ENCODE measurements at places on chromosomes 3 and 15. TPM values are rescaled to one million over a fixed set of nuclear protein-coding genes. Genes with fewer than 3 reads are reported as not detected.

- no peak for DNase-seq
Measured at GRCh38 chr3:34408088-34408487, 609.7 kb downstream of the PDCD6IP start.

GRCh38 chr3:139764936-139765335 lies 87.2 kb upstream of the NMNAT3 start:
- DNase-seq, result peak; percentile 86

DNA sequence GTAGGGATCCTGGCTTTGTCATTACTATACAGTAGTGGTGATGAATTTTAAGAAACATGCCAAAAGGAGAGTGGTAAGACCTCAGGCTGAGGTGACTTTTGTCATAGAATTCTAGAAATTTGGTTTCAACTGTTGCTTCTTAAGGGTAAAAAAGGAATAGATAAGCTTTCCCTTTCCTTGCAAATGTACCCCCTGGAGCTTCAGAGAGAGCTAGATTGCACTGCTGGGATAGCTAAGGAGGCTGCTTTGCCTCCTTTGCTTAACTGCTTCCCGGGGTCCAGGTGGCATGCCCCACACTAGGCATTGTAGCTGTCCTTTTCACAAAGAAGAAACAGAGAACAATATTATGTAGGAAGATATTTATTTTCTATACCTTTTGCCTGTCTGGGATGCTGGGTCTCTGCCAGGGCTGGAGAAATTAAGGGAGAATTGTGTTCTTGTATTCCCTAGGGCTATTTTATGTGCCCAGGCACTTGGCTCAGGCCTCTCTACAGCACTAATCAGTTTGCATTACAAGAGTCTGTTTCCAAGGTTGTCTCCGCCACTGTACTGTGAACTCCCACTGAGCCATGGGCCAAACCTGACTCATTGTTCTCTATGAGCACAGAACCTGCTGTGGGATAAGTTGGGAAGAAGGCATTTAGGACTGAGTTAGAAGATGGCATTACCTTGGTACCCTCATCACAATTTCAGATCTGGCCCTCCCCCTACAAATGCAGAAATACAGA lies 460.0 kb downstream of the PDCD6IP start:
- no peak for DNase-seq

- DNase-seq, result no peak
Measured at GRCh38 chr3:170233530-170233929, 11.3 kb downstream of the PRKCI start.

DNA sequence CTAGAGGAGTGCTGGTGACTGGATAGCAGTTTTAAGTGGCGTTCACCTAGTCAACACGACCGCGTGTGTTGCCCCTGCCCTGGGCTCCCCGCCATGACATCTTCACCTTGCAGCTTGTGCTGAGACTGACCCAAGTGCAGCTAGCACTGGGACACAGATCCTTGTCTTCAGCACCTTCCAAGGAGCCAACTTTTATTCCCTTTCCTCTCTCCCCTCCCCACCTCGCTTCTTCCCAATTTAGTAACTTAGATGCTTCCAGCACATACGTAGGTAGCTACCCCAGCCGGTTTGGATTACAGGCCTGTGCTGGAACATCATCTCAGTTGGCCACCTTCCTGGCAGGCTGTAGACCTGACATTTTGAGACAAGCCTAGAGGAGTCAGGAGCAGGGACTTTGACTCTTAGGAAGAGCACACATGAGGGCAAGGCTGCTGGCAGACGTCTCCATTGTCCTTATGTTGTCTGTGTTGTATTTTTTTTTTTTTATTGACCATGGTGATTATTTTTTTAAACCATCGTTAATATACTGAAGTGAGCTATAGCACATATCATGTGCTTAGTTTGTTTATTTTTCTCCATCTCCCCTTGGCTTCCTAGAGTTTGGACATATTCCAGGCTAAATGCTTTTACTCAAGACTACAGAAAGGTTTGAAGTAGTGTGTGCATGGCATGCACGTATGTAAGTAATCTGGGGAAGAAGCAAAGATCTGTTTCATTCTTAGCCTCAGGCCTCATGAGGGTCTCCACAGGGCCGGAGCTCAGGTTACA lies 61.1 kb downstream of the AAGAB start:
- DNase-seq, result peak; percentile 89

DNA sequence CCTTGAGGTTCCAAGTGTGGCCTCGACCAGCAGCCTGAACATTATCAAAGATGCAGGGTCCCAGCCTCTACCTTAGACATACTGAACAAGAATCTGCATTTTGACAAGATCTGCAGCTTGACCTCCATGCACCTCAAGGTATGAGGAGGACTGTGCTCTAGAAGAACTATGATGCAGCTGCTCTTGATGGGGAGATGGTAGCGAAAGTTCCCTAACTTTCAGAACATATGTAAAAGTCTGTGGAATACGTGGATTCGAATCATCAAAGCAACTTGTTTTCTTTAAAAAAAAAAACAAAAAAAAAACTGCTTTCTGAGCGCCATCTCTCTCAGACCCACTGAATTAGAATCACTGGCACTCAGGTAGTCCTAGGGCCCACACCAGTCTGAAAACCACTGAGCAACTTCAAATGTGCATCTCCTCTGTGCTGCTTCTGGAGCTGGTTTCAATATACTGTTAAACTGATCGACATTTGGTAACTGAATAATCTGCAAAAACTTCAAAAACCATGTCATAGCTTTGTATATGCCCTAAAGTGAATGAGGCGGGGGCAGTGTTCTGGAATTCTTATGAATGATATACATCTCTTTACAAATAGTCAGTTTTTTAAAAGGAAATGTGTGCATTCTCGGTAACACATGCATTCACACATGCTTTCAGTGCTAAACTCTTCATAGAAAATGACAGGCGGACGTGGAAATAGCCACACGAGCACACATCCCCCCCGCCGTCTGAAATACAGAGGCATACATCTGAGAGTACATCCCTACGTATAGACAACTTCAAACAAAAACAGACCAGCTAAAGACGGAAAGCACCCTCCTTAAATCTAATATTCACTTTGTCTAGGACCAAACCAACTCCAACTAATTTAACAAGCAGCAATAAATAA lies 128.8 kb downstream of the FOXP1 start:
- DNase-seq, result peak; percentile 39

DNA sequence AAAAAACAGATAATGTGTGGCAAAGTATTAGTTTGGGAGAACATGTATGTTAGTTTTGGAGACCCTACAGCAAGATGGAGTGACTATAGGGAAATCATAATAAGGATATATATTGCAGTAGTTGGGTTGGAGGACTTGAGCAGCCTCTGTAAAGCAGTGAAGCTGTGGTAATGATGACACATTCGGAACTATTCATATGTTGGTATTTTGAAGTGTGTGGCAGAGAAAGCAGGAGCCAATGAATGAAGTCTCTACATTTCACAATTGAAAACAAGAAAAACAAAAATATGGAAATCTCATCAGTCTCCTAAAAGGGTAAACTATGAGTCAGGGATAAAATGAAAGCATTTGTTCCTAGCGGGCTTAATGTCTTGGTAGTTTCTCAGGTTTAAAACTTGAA lies 645.9 kb downstream of the OTOL1 start:
- no peak for DNase-seq

- no peak for DNase-seq
Measured at GRCh38 chr3:154952553-154952952, 127.6 kb upstream of the MME start.

GRCh38 chr3:144763878-144764454 lies 792.3 kb downstream of the DIPK2A start:
- DNase-seq, result no peak

GRCh38 chr3:98877132-98877531 lies 24.4 kb downstream of the DCBLD2 start:
- DNase-seq, result no peak

ACP3 gene
- 0.58 TPM for total RNA-seq

NEK10 gene
- total RNA-seq, result 0.83 TPM

MESD gene
- total RNA-seq, result 14.6 TPM

GADL1 gene
- total RNA-seq, result 3.0 TPM
